ENCODE measurements at places on chromosomes 3 and 15.
A peak's percentile ranks its signal among the peaks of the same experiment; 100 is the strongest.

GRCh38 chr3:114958930-114959329 is 188.2 kb downstream of the ZBTB20 start:
- DNase-seq, result no peak

DNA sequence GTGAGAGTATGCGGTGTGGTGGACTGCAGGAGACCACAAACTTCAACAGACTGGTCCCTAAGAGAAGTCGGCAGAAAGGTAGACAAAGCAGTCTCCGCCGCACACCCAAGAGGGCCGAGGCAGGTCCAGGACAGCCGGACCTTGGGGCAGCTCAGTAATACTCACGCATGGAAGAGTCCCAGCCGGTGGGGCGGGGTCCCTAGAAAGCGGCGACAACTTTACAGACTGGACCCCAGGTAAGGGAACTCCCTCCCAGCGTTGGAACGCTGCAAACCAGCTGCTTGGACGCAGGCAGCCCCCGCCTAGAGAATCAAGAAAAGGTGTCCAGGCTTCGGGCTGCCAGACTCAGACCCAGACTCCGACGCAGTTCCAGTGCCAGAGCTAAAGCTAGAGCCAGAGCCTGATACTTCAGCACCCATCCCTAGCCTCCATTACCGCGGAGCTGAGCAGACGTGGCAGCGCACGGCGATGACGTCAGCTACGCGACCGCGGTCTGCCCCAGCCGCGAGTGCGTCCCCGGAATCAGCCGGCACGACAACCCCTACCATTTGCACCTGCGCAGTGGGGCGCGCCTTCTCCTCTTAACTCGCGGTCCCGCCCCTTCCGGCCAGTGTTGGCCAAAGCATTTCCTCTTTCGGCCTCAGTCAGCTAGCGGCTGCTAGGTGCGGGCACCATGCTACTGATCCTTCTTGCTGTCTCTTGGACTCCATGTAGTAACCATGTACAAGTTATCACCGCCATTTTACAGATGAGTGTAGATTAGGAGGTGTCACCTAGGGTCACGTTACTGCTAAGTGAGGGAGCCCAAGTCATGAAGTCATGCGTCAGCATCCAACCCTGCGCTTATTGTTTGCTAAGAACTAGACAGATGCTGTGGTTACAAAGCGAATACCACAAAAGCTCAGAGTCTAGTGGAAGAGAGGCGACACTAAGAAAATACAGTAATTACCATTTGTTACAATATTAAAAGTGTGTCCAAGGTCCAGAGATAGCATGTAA is at the start of gene TMEM39A:
TSS of gene TMEM39A (minus strand) at position 445 of the 999 bp plus-strand sequence. CDS start 1,541 bp downstream, outside the sequence.
- peak; percentile 99 for DNase-seq

- DNase-seq, result no peak
Measured at GRCh38 chr15:85624291-85624801, 170.4 kb downstream of the KLHL25 start.

GRCh38 chr3:132225664-132226063 is 91.5 kb upstream of the ACP3 start:
- DNase-seq, result no peak

DNA sequence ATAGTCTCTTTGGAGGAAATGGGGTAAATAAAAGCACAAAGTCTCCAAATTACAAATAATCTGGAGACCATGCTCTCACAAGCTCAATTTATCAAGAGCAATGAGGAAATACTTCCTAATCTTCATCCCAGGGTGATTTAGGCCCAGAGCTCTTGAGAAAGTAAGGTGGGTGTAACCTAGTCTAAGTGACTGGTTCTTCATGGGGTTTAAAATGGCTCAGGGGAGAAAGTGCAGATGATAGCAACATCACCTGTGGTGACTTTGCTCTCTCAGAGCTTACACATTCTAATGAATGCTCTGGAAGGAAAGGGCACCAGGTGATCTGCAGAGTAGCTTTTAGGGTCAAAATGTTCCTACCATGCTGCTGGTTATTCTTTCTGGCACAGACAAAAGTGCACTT is 118.4 kb upstream of the TP63 start:
- no peak for DNase-seq

DNA sequence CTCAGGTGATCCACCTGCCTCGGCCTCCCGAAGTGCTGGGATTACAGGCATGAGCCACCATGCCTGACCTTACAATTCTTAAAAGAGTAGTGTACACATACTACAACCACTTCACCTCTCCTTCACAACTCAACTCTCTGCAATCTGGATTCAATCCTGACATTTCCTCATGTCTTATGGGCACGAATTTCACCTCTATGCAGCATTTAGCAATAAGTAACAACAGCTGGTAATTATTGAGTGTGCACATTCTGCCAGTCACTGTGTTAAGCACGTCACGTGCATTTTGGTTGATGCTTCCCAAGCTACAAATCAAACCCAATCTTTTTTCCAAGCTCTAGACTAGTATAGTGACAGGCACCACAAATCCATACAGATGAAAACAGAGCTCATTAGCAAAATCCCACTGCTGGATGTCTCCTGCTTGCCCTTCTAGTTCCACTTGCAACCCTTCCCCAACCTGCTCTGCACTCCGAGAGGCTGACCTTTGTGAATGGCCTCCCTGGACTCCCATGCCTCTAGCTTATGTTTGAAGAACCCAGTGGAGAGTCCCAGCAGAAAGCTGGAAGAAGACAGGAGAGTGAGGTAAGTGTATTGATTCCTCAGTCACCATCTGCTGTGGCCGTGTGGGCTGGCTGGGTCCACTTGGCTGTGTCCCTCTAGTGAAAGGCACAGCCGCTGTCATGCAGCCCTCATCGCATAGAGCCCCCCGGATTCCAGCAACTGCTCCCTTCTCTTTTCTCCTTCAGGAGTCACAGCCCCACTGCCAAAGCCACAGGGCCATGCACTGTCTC is 176.5 kb downstream of the MEX3B start:
- DNase-seq, result no peak

DNA sequence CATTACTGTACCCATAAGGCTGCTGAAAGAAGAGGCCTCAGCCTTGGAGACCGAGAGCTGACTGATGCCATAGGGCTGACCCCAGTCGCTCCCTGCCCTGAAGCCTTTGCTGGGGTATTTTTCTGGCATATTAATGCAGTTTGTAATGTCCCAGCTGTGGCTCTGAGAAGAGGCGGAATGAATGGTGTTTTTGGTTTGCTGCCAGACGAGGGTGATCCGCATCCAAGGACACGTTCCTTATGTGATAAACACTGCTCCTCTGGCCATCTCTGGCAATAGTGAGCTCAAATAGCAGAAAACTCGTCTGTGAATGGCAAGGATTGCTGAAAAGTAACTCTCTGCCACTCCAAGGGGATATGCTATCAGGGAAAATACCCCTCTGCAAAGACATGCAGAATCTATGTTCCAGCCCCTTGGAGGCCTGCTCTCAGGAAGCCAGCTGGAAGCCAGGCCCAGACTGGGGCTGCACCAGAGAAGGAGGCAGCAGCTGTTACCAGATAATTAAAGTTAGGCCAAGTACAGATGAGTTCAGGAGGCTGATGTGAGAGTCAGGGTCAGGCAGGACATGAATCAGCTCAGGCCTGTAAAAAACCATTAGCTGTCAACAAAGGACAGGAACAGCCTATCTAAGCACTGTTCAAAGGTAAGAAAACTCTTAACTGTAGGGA is 28.9 kb upstream of the KLHL6 start:
- no peak for DNase-seq
